ENCODE measurements at places on chromosomes 3 and 15.
A peak's percentile ranks its signal among the peaks of the same experiment; 100 is the strongest.

- DNase-seq, result no peak
Observed at GRCh38 chr15:75213212-75213767, 11.6 kb downstream of the C15orf39 start.

DNA sequence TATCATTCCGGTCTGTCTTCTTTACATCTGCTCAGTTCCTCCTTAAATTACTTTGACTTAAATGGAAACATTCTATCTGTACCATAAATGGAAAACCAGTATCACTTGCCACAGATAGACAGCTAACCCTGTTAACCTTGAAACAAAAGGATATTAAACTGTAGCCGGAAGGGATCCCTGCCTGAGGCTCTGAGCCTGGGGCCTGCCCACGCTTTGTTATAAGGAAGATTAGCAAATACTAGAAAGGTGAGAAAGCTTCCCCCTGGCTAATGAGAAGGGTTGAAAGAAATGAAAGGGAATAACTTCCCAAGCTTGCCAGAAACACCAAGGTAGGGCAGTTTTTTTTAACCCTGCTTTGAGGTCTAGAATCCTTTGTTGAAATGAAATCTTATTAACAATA is 927.6 kb downstream of the FHIT start:
- no peak for DNase-seq

DNA sequence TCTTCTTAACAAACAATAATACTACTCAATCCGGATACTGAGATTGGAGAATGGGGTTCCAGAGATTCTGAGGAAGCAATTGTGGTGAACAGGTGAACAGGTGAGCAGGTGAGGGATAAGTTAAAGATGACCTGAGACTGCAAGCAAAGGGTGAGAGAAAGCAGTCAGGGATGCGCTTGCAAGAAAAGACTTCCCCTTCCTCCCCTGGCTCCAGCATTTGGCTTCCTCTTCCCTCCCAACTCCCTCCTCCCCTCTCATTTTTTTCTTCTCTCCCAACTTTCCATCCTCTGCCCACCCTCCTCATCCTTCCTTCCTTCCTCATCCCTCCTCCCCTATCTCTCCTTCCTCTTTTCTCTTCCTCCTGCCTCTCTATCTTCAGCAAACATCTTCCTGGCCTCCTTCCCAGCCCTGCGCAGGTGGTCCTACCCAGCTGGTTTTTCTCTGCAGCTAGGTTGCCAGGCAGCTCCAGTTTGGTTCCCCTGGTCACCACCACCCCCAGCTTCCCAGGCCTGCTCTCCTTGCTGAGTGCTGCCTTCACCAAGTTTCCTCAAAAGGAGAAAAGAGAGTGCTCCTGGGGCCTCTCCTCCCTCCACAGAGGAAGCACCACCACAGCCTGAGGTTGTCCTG is 10.4 kb upstream of the VIPR1 start:
- no peak for DNase-seq

DNA sequence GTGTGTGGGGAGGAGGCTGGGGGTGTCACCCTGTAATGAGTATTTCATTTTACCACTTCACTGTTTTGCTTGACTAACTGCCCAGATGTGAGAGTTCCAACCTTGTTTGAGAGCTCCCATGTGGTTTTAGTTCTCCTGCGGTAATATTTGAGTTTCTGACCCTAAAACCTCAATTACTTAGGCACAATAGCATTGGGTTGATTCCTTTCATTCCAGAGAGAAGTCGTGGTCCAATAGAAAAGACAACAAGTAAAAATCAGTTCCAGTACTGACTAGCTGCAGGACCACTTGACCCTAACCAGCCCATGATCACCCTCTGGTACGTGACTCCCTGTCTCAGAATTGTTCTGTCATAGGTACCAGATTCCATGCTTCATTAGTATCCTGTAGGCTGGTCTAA is 630.4 kb downstream of the CADM2 start:
- DNase-seq, result no peak

DNA sequence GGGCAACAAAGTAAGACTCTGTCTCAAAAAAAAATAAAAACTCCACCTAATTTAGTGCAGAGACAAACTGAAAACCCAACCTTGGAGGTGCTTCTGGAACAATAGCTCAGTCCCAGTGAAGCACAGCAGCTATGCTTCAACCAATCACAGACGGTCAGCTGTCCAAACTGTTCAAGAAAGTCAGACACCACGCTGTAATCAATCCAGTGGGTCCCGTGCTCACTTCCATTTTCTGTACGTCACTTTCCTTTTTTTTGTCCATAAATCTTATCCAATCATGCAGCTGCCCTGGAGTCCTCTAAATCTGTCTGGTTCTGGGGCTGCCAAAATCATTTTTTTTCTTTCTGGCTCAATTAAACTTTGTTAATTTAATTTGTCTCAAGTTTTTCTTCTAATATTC is 93.6 kb upstream of the FAM174B start:
- no peak for DNase-seq

DNA sequence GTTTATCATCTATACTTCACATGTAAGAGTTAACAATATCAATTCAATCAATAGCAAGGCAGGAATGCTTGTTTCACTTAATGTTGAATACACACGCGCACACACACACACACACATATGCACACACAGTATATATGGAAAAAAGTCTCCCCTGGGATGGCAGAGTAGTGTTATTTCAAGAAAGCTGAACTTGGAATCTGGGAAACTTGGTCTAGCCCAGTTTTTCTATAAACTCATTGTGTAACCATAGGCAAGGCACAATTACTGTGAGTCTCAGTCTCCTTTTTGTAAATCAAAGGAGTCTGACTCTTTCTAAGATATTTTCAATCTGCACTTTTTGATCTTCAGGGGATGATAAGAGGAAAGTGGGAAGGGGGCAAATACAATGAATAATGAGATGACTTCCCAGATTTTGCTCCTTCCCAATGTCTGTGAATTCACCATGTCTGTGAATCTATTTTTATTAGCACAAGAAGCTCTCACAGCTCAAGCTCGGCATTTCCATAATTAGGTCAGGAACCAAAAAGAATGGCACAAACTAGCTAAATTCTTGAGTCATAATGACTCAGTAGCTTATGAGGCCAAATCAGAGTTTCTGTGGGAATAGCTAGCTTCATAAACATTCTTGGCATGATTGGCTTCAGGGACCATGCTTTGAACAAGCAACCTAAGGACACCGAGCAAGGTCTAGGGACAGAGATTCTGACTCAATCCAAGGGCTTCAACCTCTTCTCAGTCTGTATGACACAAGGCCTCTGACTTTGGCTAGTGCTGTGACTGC is 227.4 kb upstream of the DCBLD2 start:
- no peak for DNase-seq

GRCh38 chr3:129060276-129061022 is at the start of gene GP9:
Gene GP9, plus strand, starts transcription at chr3:129060779. Its CDS starts 961 bp downstream, at chr3:129061740.
- no peak for DNase-seq

DNA sequence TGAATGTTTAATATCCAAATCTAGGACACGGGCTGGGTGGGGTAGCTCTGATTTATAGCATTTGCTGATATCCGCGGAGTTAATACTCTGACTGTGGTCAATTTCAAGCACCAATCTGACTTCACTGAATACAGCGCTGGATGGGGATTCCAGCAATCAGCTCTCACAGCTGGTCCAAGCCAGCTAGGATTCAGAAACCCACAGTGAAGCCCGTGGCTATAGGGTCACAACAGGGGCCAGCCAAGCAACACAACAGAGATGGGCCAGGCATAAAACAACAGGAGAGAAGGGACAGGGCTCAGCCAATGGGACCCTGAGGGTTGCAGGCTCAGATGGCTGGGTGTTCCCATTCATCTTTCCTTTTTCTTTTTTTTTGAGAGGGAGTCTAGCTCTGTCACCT is 5.4 kb upstream of the LMAN1L start:
- no peak for DNase-seq

- DNase-seq, result no peak
Observed at GRCh38 chr3:194326968-194327217, 24.2 kb downstream of the CPN2 start.

- no peak for DNase-seq
Observed at GRCh38 chr3:78647726-78648125, 1120.1 kb downstream of the ROBO1 start.

GRCh38 chr15:25243800-25244097 is 195.1 kb downstream of the UBE3A start:
- no peak for DNase-seq

DNA sequence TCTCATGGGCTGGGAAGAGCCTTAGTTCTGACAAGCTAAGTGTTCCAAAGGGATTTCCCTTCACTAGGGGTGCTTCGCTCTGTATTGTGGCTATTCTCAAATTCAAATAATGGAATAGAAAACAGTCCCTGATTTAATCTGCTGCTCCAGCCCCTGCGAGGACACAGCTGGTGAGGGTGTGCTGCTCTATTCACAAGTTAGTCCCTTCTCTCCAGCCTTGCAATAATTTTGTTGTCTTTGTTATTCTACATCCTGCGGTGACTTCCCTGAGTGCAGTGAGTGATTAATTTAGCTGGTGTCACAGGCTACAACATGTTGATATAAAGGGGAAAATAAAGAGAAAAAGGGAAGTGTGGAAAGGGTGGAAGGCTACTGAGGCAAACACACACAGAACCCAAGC is 180.5 kb upstream of the VEPH1 start:
- no peak for DNase-seq

DNA sequence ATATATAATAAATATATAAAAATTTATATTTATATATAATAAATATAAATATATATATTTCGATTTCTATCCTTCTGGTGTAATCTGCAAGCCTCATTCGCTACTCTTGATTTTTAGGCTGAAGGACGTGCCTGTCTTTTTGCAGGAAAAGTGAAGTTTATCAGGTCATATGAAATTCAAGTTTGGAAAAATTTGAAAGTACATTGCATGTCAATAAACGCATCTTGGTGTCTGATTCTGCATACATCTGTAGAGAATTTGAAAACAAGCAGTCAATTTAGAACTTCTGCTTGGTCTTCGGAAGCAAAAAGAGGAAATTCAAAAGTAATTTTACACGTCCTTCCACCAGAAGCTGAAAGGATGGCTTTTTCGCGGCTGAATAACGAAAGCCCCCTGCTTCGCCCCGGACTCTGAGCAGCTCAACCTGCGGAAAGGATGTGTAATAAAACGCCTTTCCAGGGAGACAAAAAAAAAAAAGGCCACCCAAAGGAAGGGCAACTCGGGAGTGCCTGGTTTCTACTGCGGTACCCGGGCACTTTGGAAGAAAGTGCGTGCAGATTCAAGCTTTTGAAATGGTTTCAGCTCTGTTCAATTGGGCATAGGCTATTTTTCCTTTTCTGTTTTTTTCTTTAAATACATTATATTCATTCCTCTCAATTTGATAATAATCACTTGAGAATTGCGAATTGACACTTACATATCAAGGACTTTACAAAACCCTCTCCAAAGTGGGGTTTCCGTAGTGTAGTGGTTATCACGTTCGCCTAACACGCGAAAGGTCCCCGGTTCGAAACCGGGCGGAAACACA is 1.5 kb upstream of the MYNN start:
- peak; percentile 43 for DNase-seq

GRCh38 chr3:141019244-141019643 is 31.9 kb upstream of the SPSB4 start:
- no peak for DNase-seq

DNA sequence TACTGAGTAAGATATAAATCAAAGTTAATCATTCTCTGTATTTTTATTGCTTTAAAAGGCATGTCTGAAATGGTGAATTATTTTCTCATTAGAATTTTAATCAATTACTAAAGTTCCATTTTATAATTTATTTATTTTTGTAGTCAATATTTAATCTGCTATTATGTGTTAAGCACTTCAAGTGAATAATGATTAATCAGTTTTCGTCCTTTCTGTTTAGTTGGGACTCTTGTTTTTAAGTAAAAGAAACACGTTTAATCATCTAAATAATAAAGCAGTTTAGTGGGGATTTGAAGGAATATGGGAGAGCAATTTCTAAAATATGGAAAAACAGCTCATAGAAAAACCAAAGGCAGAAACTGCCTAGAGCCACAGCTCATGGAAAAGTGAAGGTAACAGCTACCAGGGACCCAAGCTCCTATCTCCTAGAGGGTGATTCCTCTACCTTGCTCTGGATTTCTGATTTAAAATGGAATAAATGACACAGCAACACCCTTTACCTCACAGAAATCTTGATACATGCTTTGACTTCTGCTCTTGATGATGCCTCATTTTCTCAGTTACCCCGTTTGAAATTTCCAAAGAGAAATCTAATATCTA is 28.0 kb upstream of the SUCNR1 start:
- DNase-seq, result no peak

DNA sequence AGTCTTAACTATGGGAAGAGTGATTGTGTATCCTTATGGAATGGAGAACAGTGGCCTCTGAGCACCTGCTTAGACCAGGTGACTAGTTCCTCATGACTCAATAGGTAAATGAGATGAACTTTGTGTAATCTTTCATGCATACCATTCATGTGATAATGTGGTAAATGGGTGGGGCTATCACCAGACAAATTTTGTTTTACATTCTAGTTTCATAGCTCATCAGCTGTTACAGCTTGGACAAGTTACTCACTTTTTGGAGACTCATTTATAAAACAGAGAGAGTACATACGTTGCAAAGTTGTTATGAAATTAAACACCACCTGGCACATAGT is 103.7 kb upstream of the TGFBR2 start:
- DNase-seq, result no peak

DNA sequence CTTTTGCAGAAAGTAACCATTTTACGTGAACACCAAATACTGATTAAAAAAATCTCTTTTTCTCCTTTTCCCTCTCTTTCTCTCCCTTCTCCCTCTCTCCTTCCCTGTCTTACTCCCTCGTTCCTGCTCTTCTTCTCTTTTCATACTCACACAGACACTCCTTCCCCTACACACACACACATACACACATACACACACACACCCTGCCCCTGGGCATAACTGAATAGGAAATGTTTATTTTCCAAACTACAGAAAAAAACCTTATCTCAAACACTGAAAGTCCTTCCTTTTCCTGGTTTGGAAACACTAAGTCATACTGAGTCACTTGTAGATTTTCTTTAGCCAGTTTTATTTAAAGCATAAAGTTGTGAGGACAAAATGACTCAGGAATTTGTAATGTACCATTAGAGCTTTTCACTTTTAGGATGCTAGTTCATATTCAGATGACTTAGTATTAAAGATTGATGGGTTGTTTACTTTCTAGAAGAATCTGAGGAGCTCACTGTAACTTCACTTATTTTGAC is 62.4 kb downstream of the MBNL1 start:
- DNase-seq, result no peak

DNA sequence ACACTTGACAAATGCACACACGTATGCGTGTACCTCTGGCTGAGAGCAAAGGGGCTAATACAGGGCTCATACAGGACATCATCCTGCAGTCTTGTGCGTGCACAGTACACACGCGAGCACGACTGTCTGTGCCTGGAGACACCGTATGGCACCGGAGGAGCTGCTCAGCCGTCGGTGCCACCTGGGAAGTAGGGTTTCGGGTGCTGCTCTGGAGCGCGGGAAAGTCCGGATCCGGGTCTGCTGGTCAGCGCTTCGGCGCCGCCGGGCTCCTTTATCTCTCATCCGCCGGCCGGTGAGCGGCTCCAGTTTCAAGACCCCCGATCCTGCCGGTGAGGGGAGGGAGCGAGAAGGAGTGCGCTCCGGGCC is 9.3 kb downstream of the FOXL2 start:
- no peak for DNase-seq

- DNase-seq, result no peak
Observed at GRCh38 chr3:41236228-41236627, 36.9 kb downstream of the CTNNB1 start.

- DNase-seq, result no peak
Observed at GRCh38 chr15:80404057-80404760, at the start of gene ARNT2. Gene ARNT2, plus strand, starts transcription at chr15:80404382. Its CDS starts 134 bp downstream, at chr15:80404516.

GRCh38 chr15:66254951-66255676 is 1.6 kb upstream of the MEGF11 start:
- DNase-seq, result no peak

- no peak for DNase-seq
Observed at GRCh38 chr3:10653241-10653640, 147.9 kb upstream of the ATP2B2 start.

- DNase-seq, result no peak
Observed at GRCh38 chr3:88267-88666, 108.3 kb upstream of the CHL1 start.
